ENCODE measurements at places on chromosomes 5 and 9.

DNA sequence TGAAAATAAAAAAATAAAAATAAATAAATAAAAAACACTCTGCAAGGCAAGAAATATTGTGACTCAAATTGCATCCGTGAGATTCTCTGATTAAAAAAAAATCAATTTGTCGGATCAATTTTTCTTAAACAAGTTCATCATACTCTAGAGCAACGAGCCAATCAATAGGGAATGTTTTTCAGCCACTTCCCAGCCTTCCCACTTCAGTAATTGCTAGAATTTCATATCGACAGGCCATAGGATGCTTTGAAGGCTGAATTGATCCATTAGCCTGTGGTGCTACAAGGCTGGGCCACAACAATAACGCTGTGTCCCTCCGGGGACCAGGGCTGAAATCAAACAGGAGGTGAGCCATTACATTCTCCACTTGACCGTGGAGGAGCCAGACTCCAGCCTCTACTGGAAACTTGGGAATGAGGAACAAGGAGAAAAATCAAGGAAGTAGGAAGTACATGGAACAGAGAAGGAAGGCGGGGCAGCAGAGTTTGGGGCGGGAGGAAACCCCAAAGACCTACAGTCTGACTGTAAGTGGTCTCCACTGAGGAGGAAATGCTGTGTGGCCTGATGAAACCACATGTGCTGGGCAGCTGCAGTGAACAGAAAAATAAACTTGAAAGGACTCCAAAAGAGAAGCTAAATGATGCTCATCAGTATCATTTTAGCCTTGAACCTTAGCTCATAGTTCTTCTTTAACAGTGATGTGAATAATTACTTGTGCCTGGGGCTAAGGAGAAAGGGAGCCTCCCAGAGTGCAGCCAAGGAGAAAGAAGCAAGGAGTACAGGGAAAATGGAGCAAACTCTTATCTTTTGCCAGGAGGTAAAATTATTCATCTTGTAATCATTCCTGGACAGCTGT is 308.6 kb downstream of the TLE1 start:
- no peak for DNase-seq

DNA sequence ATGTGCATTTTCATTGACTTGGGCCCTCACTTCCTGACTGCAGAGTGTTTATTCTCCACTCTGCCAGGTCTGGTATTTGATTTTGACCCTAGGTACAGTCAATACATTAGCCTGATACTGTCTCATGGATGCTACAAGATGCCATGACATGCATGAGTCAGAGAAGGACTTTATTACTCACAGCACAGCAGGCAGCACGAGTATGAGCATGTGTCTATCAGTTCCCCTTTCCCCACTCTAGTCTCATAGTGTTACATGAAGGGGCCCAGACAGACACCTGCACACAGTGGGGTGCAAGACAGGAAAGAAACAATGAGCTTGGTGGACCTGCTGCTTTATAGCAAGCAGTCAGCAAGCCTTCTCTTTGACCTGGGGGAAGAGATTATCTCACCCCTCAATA is 19.6 kb downstream of the ITGA2 start:
- DNase-seq: no peak

DNA sequence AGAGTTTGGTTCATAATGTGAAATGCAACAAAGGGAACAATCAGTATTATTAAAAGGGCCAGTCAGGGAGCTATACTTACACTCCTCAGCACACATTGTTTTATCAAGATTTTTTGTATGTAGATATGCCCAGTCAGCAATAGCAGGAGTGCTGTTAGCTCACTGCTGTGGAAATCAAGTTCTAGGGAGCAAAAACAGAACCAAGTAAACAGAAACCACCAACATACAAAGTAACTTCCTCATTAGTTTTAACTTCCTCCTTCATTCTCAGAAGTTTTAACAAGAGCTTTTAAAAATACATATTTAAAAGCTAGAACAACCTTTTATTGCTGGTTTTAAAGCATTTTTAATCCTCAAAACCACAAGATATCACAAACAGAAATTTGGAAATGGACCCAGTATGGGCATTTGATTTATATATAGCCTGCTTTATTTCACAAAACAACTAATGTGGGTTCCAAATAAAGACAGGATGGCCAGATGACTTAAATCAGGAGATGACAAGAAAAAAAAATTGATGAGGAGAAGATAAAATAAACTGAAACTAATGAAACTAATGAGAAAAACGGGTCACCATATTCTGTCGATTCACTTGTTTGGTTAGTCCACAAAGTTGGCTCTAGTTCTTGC is 178.5 kb downstream of the ADAMTS12 start:
- no peak for DNase-seq

- no peak for DNase-seq
Observed at GRCh38 chr9:115098226-115098965, 19.6 kb downstream of the TNC start.

DNA sequence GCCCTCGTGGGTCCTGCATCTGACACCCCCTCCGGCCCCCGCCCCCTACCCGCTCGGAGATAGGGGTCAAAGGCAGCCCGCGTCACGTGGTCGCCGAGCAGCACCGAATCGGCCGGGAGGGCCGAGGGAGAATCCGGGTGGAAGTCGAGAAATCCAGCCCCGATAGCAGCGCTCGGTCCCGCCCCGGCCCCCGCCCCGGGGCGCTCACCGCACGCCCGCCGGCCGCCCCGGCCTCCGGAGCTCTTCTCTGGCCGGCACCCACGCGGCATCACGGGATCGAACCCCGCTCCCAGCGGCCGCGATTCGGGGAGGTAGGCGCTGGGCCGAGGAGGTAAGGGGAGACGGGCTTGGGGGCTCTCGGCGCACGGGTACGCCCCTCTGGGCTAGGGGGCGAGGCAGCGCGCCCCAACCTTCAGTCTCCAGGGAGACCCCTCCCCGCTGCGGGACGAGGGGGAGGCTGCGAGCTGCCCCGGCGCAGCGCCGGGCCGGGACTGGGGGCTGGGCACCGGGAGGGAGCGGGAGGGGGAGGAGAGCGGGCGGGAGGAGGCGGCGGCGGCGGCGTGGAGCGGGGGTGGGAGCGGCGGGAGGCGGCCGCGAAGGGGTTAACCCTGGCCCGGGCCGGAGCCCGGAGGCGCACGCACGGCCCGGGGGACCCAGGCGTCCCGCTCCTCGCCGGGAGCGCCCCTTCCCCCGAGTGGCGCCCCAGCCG is 22.1 kb upstream of the NDST1 start:
- no peak for DNase-seq

Measured in KG1 (cell line).